ENCODE measurements at places on chromosomes 11 and 22.

- no peak for DNase-seq
Observed at GRCh38 chr11:71372693-71373657, 75.2 kb downstream of the DHCR7 start.

GRCh38 chr11:43072096-43072495, 239.7 kb upstream of the API5 start:
- no peak for DNase-seq

DNA sequence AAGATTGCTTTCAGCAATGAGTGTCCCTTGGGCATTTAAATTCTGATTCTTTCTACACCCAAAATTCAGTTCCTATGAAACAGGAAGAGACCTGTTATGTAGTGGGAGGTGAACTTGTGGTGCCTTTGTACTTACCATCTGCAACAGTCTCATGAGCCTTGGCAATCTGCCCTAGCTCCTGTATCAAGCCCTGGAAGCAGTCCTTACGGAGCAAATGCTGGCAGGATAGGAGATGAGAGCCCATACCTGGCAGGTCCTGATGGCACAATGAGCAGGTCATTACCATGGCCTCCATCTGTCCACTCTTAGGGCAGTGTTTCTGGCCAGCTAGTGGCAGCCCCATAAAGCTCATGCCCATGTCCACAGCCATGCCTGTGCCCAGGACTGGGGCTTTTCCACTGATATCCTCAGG, 10.8 kb downstream of the TRIM66 start:
- no peak for DNase-seq

GRCh38 chr11:107769189-107769588, 57.3 kb upstream of the SLN start:
- DNase-seq = no peak

All from activated CD4-positive, alpha-beta T cell treated with anti-CD3 and anti-CD28 coated beads, Interleukin-2, amount 50 U/mL, for 48 hours (primary cell).